Stimulated activated CD4-positive, alpha-beta T cell treated with anti-CD3 and anti-CD28 coated beads, Interleukin-2, amount 100 ng/mL, for 4 hours (primary cell): ENCODE measurements at places on chromosomes 6 and 20.

- DNase-seq: no peak
Observed at GRCh38 chr20:10415013-10415650, 18.9 kb downstream of the MKKS start.

GRCh38 chr6:55562318-55562717 lies 16.7 kb downstream of the HMGCLL1 start:
- no peak for DNase-seq

DNA sequence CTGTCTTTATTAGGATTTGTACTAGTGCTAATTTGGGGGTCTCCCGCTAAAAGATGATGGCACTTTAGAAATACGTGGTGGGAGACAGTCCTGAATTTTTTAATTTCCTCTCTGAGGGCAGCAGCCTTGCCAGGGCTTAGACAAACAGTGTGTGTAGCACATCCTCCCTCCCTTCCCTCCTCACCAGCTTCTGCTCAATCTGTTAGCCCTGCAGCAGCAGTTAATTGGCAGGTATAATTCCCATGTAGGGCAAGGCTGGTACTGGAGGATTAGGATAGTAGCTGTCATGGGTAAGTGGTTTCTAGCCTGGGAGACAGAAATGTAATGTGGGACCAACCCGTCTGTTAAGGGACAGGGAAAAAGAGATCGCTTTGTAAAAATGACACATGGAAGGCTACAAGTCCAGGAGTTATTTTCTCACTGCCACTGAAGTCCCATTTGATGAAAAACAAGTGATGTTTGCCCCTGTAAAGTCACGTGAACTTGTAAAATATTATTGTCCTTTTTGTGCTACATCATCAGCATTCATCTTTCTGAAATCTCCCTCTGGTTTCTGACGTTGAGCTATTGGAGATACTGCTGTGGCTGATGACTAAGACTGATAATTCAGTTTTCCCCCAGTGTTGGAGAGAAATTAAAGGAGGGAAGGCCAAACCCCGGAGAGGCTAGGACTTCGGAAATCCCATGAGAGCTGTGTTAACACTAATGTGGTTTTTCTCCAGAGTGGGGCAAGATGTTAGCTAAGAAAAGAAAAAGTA lies 40.6 kb downstream of the CTNNBL1 start:
- DNase-seq: no peak

DNA sequence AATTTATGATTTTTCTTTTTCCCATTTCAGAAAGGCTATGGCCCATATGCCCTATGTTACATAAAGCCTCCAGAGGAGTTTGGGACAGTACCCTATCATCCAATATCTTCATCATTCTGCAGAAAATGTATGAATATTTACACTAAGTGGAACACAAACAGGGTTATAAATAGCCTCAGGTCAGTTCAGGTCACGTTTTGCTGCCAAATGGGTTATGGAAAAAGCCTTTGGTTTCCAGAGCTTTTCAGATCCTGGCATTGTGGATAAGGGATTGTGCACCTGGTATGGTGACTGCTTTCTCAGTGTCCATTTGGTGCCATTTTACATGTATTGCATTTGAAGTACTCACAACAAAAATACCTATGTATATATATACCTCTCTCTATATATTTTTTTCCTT lies 29.4 kb downstream of the UTRN start:
- DNase-seq: no peak

- no peak for DNase-seq
Observed at GRCh38 chr20:17848249-17849048, 120.1 kb downstream of the SNX5 start.

- no peak for DNase-seq
Observed at GRCh38 chr20:2599288-2600006, 53.0 kb upstream of the NOP56 start.

DNA sequence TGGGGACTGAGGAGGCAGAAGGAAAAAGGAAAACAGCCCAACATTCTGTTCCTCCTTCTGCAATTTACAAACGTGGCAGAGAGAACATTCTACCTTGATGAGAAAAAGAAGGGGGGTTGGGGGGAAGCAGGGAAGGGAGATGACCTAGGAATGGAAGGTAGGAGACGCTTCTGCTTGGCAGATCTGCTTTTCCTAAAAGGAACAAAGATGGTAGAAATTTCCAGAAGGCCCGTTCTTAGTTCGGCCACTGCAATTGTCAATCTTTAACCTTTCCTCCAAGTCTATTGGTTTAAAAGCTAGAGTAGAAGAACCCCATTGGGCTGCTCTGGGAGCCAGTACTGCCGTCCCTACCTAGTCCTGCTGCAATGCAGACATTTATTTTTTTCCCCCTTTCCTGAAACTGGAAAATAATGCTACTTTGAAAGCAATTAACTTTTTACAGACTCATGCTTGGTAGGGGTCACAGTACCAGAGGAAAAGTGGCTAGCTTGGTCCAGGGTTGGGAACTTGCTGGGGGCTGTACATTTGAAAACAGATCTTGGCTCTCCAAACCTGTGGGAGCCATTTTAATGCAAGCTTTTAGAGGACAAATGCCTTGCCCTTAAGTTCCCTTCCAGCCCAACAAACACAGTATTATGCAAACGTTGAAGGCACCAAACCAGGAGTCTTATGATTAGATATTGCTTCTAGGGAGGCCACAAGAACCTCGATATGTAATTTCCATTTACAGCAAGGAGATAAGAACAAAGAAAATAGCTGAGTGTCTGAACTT lies 2.6 kb downstream of the ZMYND8 start:
- DNase-seq: no peak

DNA sequence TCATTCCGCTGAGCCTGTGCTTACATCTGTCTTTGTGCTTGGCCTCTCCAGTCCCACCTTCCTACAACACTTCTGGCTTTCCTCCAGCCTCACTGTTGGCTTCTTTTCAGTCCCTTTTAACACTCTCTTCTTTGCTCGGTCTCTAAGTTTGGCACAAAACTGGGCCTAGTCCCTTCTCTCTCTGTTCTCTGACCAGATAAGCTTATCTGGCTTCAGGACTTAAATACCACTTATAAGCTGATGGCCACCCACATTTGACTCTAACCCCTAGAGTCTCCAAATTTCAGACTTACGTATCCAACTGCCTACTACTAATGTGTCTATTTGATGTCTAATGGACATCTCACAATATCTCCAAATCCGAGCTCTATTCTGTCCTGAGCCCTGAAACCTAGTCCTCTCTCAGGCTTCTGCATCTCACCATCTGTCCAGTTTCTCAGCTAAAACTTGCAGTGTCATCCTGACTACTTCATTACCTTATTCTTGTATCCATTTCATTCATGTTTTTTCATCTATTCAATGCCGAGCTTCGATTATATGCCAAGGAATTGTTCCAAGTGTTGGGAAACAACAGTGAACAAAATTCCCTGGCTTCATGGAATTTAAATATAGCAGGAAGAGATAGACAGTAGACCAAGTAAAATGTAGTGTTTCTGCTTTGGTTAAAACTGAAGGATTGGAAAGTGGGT lies 40.1 kb downstream of the TBPL1 start:
- no peak for DNase-seq

- DNase-seq: no peak
Observed at GRCh38 chr20:19888269-19888671, 128.9 kb upstream of the NAA20 start.

- DNase-seq: no peak
Observed at GRCh38 chr20:53739799-53740785, 146.5 kb upstream of the ZNF217 start.

DNA sequence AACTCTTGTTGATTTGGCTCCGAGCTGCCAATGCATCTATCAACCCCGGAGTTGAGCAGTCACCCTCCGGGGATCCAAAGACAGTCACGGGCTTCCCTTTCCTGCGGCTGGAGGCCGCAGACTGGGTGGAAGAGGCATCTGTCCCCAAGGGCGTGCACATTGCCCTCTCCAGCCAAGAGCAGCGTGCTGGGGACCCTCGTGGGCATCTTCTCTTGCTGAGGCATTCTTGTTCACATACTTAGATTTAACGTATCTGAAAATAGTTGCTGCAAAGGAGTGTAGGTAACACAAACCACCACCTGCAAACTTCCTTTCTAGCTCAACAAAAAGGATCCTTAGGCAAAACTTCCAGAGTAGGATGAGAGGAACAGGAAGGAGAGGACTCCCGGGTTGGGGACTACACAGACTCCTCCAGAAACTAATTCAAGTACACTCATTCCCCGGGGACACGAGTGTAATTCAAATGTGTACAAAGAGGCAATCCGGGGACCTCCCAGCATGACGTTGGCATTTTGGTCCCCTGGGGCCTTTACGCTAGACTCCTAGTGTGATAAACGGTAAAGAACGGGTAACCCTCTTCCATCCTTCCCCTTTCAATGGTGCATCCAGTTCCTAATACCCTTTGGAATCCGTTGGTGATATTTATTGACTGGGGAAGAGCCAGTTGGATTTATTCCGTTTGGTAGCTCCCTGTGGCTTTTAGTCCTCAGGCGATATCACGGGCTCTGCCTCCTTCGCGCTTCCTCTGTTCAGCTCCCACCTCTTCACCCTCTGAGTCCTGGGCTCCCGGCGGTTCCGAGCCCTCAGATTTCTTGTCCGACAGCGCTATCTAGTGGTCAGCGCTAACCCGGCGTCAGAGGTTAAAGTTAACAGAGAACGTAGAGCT lies 2.7 kb upstream of the COL12A1 start:
- peak; percentile 71 for DNase-seq

GRCh38 chr6:153849072-153849779 lies 189.8 kb upstream of the OPRM1 start:
- DNase-seq: no peak

DNA sequence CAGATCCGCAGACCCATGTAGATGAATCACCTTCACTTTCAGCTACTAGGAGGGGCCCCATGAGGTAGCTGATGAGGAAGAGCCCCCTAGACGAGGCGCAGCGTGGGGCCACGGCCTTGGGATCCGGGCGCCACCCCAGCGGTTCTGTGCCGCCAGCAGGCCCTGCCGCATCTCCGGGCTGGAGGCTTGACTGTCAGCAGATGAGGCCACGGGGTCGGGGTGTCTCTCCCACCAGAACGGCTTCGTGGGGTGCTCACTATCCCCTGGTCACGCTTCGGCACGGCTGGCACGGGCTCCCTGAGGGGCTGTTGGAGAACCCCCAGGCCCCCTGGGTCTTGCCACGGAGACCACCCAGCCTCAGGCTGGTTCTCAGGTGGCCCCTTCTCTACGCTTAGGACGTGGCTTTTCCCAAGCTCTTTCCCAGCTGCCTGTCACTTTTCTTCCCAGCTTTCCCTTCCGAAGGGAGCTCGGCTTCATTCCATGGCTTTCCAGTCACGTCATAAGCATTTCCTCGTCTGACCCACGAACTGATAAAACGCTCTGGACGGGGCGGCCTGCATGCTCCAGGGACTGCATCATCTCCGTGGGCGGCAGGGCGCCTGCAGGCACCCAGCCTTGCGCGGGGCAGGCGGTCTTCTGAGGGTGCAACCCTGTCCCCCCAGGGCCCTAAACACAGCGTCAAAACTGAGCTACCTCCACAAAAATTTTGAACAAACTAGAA lies 85.9 kb downstream of the THBS2 start:
- no peak for DNase-seq

DNA sequence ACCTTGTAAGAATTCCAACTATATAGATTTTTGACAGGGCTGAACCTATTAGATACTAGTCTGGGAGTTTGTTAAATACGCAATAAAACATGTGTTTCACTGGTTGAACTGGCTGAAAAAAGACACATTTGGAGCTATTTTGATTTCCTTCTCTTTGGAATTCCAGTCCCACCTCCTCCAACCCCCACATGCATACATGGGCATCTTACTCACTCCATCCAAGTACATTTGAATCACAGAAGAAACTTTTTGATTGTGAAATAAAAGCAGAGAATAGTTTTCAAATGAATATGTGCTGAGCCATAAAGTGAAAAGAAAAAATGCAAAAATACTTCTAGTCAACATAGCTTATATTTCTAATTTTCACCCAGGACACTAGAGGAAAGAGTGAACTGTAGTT lies 33.9 kb upstream of the STXBP5 start:
- no peak for DNase-seq

- no peak for DNase-seq
Observed at GRCh38 chr20:24795436-24795835, 153.6 kb upstream of the CST7 start.

GRCh38 chr20:58447511-58448391 lies 58.7 kb downstream of the VAPB start:
- DNase-seq: peak; percentile 47

DNA sequence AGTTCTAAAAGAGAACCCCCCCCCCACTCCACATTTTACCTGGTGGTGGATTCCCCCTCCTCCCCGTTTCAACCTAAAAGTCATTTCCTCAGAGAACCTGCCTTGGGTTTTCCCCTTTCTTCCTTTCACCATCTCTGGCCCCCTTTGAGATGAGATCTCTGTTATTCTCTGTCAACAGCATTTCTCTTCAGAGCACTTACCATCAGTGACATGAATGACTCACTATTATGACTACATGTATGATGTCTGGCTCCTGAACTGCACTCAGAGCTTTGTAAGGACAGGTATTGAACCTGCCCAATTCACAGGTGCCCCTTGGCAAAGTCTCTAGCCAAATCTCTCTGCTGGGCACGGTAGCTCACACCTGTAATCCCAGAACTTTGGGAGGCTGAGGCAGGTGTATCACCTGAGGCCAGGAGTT lies 61.4 kb upstream of the JARID2 start:
- peak; percentile 47 for DNase-seq

- no peak for DNase-seq
Observed at GRCh38 chr6:4664117-4664626, 112.0 kb upstream of the CDYL start.

DNA sequence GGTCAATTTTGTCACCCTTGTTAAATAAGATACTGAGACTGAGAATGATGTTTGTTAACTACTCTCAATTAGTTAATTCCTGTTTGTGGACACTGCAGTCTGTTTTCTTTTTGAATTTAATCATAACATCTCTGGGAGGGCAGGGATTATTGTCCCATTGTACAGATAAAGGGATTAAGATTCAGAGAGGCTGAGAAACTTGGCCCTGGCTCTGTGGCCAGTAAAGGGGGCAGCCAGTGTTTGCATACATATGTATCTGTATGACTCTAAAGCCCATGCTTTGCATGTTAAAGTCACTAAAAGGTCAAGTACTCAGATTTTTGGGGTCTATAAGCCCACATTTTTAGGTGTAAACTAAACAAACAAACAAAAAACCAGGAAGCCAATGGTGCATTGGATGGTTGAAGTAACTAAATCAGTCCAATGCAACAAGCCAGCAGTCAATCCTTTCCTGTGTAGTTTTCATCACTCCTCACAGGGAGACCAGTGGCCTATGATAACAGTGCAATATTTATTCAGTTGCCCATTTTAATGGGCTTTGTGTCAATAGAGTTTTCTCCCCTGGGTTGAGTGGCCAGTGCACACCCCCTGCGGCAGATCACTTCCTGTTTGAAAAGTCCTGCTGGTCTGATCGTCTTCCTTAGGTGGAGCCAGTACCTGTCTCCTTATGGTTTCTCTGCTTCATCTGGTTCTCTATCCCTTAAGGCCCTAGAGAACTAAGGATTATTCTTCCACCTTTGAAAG lies 106.7 kb downstream of the SLX4IP start:
- DNase-seq: no peak

GRCh38 chr6:38593409-38593808 lies 46.3 kb downstream of the BTBD9 start:
- DNase-seq: no peak
